ENCODE measurements at places on chromosomes 5 and 9.

GRCh38 chr5:133287500-133287899 is 235.7 kb downstream of the HSPA4 start:
- peak; percentile 74 for DNase-seq

DNA sequence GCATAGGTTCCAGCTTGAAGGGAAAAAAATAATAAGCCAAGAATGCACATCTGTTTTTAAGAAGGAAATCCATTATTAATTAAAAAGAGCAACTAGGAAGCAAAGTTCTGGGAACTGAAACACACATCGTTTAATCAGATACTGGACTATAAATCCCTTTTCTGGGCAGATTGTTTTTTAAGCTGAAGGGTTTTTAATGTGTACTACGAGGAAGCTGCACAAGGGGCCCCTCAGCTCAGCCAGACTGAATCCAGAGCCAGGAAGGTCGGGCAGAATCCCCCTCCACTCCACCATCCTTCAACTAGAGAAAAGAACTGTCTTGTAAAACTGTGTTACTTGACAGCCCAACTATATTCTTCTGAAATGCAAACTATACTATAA is 49.2 kb downstream of the ROR2 start:
- DNase-seq = no peak

DNA sequence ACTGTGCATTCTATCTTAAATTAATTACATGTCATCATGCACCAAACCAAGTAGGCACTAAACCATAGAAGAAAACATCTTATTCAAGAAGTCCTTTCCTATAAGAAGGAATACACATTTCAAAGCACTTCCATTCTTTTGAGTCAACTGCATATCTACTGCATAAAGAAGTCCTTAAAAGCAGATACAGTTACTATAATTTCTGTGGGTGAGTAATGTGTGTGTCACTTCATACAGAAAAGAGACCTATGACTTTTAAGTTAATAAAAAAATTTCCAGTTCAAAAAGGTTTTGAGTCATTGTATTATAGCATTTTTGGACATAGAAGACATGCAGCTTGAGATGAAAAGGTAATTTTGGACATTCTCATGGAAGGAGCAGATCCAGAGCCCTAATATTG is 125.0 kb downstream of the DTWD2 start:
- DNase-seq = no peak

DNA sequence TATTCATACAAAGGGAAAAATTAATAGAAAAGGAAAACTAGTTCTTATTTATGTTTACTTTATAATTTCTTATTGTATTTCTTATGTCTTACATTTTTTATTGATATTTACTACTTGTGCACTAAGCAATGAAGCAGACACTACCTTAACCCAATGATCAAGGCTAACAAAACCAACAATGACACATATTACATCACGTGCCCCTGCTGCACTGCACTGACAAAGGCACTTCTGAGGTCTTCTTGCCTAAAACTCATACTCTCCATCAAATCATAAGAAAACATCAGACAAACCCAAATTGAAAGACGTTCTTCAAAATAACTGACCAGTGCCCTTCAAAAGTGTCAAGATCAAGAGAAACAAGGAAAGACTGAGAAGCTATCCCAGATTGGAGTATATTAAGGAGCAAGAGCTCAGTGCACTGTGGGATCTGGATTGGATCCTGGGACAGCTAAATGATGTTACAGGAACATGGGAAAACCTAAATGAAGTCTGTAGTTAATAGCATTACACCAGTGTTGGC is 230.9 kb downstream of the AUH start:
- DNase-seq = no peak

DNA sequence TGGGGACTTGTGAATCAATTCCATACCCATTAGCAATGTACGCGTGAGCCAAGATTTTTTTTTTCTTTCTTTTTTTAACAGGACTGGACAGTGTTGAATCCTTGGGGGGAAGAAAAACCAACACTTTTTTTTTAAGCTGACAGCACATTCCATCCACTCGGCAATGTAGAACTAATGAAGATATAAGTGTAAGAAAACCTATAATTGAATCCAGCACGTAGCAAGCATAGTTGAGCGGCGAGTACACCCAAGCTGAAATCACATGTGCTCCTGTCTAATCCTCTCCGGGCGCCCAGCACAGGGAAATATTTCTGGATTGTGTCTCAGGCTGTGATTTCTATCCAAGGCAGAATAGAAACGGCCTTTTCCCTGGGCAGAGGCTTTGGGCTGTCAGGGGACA is 118.2 kb downstream of the BOD1 start:
- DNase-seq = peak; percentile 81

- DNase-seq = no peak
Observed at GRCh38 chr9:3809724-3810123, 283.9 kb upstream of the RFX3 start.

DNA sequence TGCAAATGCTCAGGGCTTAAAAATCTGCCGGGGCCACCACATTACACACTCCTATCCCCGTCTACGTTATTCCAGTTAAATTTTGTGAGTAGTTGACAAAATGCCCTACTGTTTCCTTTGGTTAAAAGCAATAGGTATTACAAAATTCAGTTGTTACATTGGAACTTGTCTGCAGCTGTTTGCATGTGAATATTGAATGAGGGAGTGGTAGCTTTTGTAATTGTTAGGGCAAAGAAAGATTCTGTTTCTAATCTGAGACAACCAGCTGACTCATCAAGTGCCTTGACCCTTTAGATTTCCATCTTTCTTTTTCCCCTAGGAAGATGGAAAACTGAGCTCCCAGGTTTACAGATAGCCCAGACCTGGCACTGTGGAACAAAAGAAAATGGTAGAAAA is 30.2 kb downstream of the MAML1 start:
- DNase-seq = no peak

DNA sequence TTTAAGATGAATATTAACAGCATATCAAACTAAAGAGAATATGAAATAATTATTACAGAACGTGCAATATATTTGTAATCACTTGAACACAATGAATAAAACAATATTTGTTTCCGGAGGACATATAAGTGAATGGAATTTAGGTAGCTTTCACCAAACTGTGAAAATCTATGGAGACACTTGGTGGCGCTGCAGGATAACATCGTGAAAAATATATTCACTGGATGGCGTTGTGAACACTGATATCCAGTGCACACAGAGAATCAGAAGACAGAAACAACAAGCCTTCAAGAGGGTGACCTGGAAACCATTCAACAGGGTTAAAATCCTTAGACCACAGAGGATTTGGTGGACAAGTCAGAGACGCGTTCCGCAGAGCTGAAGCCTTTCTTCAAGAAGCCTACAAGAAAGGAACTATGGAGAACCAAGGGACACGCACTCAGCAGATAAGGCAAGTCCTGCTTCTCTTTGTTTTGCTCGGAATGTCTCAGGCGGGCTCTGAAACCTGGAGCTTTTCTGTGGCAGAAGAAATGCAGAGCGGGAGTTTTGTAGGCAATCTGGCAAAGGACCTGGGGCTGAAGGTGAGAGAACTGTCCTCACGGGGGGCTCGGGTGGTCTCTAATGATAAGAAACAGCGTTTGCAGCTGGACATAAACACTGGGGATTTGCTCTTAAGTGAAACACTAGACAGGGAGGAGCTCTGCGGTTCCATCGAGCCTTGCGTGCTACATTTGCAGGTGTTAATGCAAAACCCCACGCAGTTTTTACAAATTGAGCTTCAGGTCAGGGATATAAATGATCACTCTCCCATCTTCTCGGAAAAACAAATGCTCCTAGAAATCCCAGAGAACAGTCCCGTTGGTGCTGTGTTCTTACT is at the start of gene PCDHB11:
Gene PCDHB11 (plus strand): TSS at position 269 of the 877 bp plus-strand sequence. CDS start 148 bp downstream, at position 417.
- DNase-seq = peak; percentile 26

DNA sequence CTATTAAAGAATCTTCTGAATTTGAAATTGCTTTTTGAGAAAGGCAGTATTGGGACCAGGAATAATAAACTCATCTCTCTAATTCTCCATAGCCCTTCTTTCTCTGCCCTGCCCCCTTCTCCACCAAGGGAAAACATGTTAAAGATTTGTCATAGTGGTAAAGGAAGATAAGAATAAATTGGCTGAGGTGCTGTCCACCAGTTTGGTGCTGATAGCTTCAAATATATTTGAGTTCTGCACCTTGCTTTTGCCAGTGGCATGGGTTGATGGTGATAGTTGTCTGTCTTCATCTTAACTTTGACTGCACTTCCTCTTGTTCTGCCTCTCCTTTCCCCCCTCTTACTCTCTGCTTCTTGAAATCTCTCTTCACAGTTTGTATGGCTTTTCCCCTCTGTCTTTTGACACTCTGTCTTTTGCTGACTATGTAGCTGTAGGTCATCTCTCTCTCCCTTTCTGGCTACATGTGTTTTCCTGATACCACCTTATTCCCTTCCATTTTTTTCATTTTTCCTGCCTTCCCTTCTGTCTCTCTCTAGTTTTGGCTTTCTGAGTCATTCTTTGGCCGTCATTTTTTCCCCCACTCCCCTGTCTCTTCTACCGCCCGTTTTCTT is 56.6 kb downstream of the NDUFS4 start:
- DNase-seq = no peak

- no peak for DNase-seq
Observed at GRCh38 chr9:76400534-76401096, 6.4 kb upstream of the RFK start.

DNA sequence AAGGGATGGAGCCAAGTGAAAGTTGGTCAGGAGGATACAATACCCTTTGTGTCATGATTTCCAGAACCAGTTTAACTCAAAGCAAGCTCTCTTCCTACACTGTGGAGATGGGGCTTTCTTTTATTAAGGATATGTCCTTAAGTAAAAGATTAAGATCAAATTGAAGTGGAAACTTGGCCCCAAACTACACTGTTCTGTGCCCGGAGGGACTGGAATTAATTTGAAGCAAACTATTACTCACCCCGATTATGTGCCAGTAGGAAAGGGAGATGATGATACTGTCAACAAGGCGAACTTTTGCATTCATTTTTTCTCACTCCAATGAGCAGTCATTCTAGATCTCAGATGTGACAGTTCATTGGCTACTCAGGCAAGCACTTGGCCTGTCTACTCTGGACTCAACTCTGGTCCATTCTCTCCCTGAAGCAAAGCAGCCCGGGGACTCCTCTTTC is 186.7 kb downstream of the NTRK2 start:
- DNase-seq = peak; percentile 44

GRCh38 chr9:124265551-124265950 is 7.8 kb downstream of the NEK6 start:
- no peak for DNase-seq

DNA sequence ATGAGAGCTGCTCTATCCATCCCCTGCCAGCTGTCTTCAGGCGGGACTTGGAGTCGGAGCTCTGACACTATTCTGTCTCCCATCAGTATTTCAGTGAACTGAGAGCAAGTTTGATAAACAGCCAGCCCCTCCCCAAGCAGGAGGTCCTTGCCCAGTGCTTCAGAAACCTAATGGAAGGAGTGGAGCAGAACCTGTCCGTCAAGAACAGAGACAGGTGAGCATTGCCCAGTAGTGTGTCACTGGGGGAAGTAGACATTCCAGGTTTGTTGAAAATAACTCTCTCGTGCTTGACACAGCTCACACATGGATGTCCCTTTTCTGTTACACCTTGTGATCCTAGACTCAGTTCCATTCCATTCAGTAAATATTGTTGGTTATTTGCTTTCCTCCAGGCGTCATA is 13.2 kb upstream of the TLX3 start:
- DNase-seq = no peak

DNA sequence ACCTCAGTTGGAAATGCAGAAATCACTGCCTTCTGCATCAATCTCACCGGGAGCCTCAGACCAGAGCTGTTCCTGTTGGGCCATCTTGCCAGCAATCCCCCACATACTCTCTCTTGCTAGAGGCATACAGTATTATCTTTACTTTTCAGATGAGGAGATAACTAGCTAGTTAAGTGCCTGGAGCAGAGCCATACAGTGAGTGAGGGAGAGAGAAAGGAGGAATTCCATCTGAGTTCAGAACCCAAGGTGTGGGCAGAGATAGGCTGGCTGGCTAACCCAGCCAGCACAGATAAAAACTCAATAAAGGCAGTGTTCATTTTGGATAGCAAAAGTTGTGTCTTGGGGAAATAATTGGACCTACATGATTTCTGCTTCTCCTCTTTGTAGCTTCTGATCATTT is 268.0 kb upstream of the KIF2A start:
- DNase-seq = no peak
